ENCODE measurements at places on chromosomes 5 and 9.

DNA sequence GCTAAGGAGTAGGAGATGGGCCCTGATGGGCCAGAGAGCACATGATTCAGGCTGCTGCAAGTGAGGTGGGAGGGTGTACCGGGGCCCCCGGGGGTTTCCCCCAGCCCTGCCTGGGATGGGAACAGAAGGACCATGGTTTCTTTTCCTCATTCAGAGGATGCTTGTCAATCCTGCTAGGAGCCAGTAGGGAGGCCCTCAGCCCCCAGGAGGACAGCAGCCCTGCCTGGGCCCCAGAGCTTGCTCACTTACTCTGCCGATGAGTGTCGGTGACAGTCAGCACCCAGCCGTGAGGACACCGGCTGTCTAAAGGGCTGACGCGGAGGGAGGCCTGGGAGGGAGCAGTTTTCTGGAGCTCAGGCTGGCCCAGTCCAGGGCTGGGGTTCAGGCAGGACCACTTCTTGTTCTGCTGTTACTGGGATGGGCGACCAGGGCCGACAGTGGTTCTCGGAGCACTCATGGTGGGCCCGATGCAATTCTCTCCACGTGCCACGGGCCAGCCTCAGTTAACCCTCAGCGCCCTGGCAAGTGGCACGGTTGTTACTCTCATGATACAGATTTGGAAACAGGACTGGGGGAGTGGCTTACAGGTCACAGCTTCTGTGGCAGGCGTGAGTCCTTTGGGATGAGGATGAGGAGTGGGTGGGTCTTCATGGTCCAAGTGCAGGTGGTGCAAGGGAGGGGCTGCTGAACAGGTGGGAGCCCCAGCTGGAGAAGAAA is 1.8 kb downstream of the ARRDC1 start:
- no peak for DNase-seq

GRCh38 chr9:113012492-113012891 is 500 bp upstream of the ZNF883 start:
- DNase-seq, result no peak

GRCh38 chr5:36366883-36367282 is 65.2 kb upstream of the RANBP3L start:
- DNase-seq, result no peak

GRCh38 chr5:179820127-179820482 is 600 bp upstream of the SQSTM1 start:
- no peak for DNase-seq

GRCh38 chr5:82275216-82275664 is 2.9 kb downstream of the RPS23 start:
- DNase-seq, result no peak

DNA sequence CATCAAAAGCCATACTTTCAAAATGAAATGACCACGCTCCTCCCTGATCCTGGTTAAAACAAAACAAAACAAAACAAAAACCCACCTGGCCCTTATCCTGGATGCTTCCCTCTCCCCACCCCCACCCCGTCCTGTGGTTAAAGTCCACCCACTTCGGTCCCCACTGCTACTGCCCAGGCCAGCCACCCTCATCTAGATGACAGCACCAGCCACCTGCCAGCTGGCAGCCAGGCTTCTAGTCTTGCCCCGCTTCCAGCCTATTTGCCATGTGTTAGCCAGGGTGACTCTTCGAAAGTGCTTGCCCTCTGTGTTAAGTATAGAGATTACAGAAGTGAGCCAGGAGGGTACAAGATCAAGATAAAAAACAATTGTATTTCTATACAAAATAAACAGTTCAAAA is 27.5 kb upstream of the NCS1 start:
- DNase-seq, result no peak

DNA sequence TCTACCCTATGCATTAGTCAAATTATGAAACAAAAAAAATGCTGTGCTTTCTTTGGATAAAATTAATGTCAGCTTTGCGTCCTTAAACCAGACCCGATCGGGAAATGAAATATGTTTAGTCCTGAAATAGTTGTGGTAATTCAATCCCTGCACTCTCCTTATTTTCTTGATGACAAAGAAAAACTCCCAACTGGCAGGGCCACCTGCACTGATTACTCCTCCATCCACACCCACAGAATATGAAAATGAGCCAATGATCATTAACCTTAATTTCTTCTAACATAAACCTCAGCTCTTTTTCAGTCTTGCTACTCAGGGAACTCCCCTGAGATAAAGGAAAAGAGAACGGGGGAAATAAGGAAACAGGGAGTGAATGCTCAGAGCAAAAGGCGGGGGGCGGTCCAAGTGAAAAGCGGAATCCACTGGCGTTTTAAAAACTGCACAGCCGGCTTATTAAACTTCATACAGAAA is 245.3 kb downstream of the BNC2 start:
- no peak for DNase-seq

- DNase-seq, result no peak
These were observed 31.5 kb downstream of the SLC44A1 start for GRCh38 chr9:105275938-105276337.

- no peak for DNase-seq
These were observed 152.8 kb upstream of the PAPPA start for GRCh38 chr9:116000748-116001329.

DNA sequence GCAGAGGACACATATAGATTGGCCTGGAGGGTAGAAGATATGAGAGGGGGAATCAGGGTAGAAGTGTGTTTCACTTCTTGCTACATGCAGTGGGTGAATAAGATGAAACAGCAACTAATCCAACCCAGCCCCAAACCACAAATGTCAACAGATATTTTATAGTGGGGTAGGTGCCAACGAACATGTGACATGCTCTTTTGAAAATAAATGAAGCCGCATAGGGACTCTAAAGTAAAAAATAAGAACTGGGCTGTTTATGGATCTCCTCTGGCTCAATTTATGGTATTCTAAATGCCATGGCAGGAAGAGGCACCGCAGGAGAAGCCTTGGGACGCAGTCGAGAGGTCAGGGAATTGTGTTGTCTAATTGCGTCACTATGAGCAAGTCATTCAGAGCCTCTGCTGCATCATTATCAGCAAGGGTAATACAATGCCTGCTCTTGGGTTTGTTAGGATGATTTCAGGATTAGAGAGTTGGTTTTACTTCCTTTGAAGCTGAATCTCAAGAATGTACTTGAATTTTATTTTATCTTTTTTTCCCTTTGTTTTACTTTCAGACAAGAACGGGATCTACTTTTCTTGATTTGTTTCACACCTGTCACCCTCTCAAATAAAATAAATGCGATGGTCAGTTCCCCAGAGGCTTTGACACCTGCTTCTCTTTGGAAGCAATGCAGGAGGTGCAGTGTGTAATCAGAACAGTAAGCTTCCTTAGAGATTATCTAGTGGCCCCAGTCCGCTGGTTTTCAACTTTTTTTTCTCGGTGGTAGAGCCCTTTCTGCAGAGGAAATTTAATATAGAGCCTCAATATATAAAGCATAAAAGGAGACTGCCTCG is 375.6 kb upstream of the CLINT1 start:
- DNase-seq, result no peak

- no peak for DNase-seq
These were observed 195.6 kb upstream of the SMC2 start for GRCh38 chr9:103898550-103898949.

- DNase-seq, result no peak
These were observed 8.8 kb downstream of the LRRC14B start for GRCh38 chr5:199950-200645.

- no peak for DNase-seq
These were observed 21.1 kb downstream of the CLPTM1L start for GRCh38 chr5:1323803-1324173.

- no peak for DNase-seq
These were observed 11.7 kb upstream of the EXOSC2 start for GRCh38 chr9:130681769-130682420.

- DNase-seq, result no peak
These were observed 136.1 kb downstream of the LHFPL2 start for GRCh38 chr5:78512435-78512834.

- no peak for DNase-seq
These were observed 174.7 kb downstream of the IRX2 start for GRCh38 chr5:2576823-2577222.

- DNase-seq, result no peak
These were observed 659.4 kb upstream of the ADAMTS16 start for GRCh38 chr5:4480528-4481349.

DNA sequence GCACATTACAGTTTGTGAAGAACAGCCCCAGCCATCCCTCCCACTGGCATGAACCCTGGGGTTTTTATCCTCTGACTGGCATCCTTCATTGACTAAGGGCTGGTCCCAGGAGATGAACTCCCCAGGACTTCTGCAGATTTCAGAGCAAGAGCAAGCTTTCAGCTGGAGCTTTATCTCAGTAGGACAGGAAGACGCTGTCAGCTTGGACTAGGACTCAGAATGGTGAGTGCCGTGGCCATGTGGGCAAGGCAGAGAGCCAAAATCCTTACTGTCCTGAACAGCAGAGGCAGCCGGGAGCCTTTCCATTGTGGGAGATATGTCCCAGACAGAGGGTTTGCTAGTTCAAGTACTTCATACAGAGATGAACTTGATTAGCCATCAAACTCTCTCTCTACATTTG is 3.2 kb upstream of the ACOT12 start:
- DNase-seq, result no peak

DNA sequence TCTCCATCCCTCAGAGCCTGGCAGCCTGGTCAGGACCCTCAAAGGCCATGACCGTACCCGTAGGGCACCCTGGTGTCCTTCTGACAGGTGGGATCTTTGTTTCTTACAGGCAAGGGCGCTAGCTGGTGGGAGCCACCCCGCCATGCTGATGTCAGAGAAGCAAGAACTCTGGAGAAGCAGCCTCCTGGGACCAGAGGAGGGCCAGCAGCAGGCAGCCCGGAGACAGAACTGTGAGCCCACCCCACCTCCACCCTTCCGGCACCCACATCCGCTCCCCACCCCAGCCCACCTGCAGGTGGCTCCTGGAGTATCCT is 42.2 kb upstream of the IL17B start:
- no peak for DNase-seq

GRCh38 chr5:16980983-16981382 is 44.9 kb upstream of the MYO10 start:
- DNase-seq, result no peak

DNA sequence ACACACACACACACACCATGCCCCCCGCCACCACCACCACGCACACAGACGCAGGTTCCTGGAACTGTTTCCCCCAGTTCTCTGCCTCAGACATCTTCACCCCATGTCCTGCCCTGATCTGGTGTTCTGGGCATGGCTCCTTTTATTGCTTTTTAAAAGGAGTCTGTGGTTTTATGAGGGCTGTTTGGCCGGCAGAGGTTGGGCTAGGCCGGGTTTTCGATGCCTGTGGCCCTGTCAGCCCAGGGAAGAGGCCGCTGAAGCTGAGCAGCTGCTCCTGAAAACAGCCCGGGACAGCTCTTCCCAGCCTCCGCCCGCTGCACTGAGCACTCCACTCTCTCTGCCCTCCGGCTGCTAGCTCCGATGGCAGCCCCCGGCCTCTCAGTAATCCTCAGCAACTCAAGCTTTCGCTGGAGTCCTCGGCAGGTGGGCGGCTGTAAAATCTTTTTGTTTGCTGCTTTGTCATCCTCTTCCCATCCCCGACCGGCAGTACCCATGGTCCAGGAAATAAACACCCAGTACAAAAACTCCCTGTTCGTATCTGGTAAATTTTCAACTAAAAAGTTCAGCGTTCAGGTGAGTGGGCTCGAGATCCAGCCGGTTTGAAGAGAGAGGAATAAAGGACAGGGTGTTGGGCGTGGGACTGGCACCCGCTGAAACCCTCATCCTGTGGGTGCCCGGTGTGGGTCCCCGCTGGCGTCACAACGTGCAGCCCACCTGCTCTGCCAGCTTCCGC is 103.0 kb upstream of the ERCC6L2 start:
- no peak for DNase-seq

GRCh38 chr5:31854181-31855133 is 215.5 kb downstream of the PDZD2 start:
- no peak for DNase-seq

- DNase-seq, result no peak
These were observed 74.1 kb downstream of the SERINC5 start for GRCh38 chr5:80181618-80182211.
